EL (cell line): ENCODE measurements at places on chromosomes 4 and X.

GRCh38 chr4:114807759-114808404, 209.3 kb downstream of the UGT8 start:
- DNase-seq = peak; percentile 37

- DNase-seq = no peak
Observed at GRCh38 chrX:24479924-24480323, 14.8 kb downstream of the PDK3 start.

DNA sequence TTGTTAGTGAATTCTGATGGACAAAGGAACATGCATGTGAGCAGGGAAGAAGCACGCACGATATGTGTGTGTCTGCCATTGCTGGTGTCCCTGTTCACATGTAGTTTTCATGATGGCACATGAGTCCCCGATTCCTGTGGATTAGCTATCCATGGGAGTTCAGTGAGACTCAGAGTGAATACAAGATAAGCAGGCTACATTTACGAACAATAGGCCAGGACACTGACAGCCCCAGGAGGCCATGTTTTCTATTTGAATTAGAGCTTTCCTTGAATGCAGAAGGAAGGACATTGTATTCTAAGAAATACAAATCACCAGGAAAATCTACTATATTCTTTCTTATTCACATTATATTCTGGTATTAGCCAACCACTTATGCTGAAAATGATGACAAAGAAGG, 171.4 kb downstream of the PPP1R2C start:
- no peak for DNase-seq

GRCh38 chr4:123284168-123284567, 112.4 kb upstream of the SPRY1 start:
- DNase-seq = no peak

DNA sequence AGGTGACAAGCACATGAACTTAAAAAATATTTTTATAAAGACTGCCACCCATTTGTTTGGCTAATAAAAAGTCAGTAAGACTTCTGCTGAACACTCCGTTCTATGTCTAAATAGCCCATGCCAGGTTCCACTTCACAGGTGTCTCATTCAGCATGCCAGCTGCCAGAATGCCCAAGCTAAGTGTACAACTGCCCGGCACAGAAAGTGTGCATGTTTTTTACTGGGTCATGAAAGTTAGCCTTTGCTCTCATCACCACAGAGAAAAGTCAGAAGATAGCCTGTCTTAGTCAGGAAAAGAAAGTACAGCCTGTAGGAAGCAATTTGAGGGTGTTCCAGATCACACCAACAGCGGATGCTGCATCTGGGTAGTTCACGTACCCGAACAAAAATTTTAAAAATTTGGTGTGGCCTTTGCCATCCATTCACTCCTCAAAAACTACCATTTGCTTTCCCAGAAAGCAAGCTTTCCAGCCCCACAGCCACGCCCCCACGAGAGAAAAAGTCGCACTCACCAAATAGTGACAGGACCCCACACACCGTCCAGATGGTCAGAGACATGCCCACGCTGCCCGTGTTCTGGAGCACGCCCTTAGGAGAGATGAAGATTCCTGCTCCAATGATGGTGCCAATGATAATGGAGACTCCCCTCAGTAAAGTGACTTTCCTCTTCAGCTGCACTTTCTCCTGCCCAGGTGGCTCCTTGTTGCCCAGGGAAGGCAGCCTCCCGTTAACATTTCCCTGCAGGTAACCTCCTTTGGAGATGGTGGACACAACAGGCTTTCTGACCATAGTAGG, 671 bp downstream of the SLC7A11 start:
- peak; percentile 75 for DNase-seq
